Hepatocyte (in vitro differentiated cells): ENCODE measurements at places on chromosomes 7 and 10. TPM values are rescaled to one million over a fixed set of nuclear protein-coding genes. Genes with fewer than 3 reads are reported as not detected.

The OR2A12 gene
- 0.11 and 0.42 TPM in 2 replicates for polyA plus RNA-seq

The WIPF3 gene
- polyA plus RNA-seq: 0.98 and 1.2 TPM in 2 replicates

The HYAL4 gene
- polyA plus RNA-seq: not detected in 2 replicates

The HABP2 gene
- polyA plus RNA-seq: 48.3 and 55.1 TPM in 2 replicates

The SLC18A3 gene
- polyA plus RNA-seq: 4.3 and 8.1 TPM in 2 replicates

The REEP3 gene
- polyA plus RNA-seq: 38.8 and 43.1 TPM in 2 replicates

The NOD1 gene
- polyA plus RNA-seq: 3.0 and 7.5 TPM in 2 replicates

The C10orf67 gene
- polyA plus RNA-seq: not detected in 2 replicates

The FAM25C gene
- not detected in 2 replicates for polyA plus RNA-seq

The BMPER gene
- polyA plus RNA-seq: 4.4 and 4.5 TPM in 2 replicates

The SERPINE1 gene
- polyA plus RNA-seq: 181 and 185 TPM in 2 replicates

The FAM171A1 gene
- 29.5 and 32.3 TPM in 2 replicates for polyA plus RNA-seq

The IDI2 gene
- 0.29 TPM in 1 of 2 replicates, not detected in the other for polyA plus RNA-seq

The SLC26A5 gene
- polyA plus RNA-seq: 0.28 TPM in 1 of 2 replicates, not detected in the other

The FOXI2 gene
- not detected in 2 replicates for polyA plus RNA-seq

The EPDR1 gene
- polyA plus RNA-seq: 3.7 and 6.8 TPM in 2 replicates

The PDE6C gene
- 0.15 TPM in 1 of 2 replicates, not detected in the other for polyA plus RNA-seq

The PTF1A gene
- 0.28 TPM in 1 of 2 replicates, not detected in the other for polyA plus RNA-seq

The STAG3 gene
- 3.4 and 4.8 TPM in 2 replicates for polyA plus RNA-seq

The GTF2I gene
- polyA plus RNA-seq: 167 and 182 TPM in 2 replicates

The ITPRID1 gene
- 0.06 and 0.71 TPM in 2 replicates for polyA plus RNA-seq

The GHITM gene
- polyA plus RNA-seq: 190 and 215 TPM in 2 replicates

The METTL2B gene
- 9.1 and 11.4 TPM in 2 replicates for polyA plus RNA-seq

The SFRP4 gene
- polyA plus RNA-seq: 1.2 and 1.3 TPM in 2 replicates

The CH25H gene
- polyA plus RNA-seq: 3.8 and 5.7 TPM in 2 replicates

The DOCK4 gene
- 4.4 and 6.0 TPM in 2 replicates for polyA plus RNA-seq

The FIGNL1 gene
- 2.7 and 4.3 TPM in 2 replicates for polyA plus RNA-seq

The CNPY1 gene
- not detected in 2 replicates for polyA plus RNA-seq

The ENKUR gene
- polyA plus RNA-seq: 0.12 and 1.6 TPM in 2 replicates

The LRRD1 gene
- polyA plus RNA-seq: not detected in 2 replicates

The SPAM1 gene
- polyA plus RNA-seq: not detected in 2 replicates

The BHLHA15 gene
- polyA plus RNA-seq: 0.39 TPM in 1 of 2 replicates, not detected in the other

The ALOX5 gene
- polyA plus RNA-seq: 4.4 and 9.0 TPM in 2 replicates

The SLK gene
- polyA plus RNA-seq: 13.8 and 15.5 TPM in 2 replicates

The COL17A1 gene
- 2.1 and 3.3 TPM in 2 replicates for polyA plus RNA-seq

The SUN3 gene
- not detected in 2 replicates for polyA plus RNA-seq

The TMEM229A gene
- polyA plus RNA-seq: 0.35 TPM in 1 of 2 replicates, not detected in the other

The NPTX2 gene
- polyA plus RNA-seq: 2.2 and 5.5 TPM in 2 replicates

The FLNC gene
- polyA plus RNA-seq: 40.4 and 46.6 TPM in 2 replicates
